ENCODE measurements at places on chromosomes 4 and X. TPM values are rescaled to one million over a fixed set of nuclear protein-coding genes. Genes with fewer than 3 reads are reported as not detected.

DNA sequence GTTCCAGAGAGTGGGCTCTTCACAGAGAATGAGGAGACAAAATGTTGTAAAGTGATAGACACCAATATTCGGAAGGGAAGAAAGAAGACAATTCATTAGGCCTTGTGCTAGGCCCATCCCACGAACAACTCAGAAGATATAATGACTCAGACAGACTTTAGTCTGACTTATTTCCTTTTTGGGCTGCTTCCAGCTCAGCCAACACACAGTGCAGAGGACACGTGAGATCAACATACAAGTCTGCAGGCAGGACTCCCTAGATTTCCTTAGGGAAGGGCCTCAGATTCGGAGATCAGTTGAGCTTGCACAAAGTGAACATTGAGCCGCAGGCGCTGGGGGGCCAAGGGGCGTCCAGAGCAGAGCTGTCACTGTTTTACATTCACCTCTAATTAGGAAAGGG is 290.7 kb upstream of the TENM3 start:
- no peaks in the 10 kb centered on the region for H3K4me1 ChIP-seq
- H3K27me3 ChIP-seq, result no peaks in the 10 kb centered on the region
- peak; percentile 31 for DNase-seq
- H3K27ac ChIP-seq, result no peak overlapping the region

GRCh38 chr4:54661686-54662085 is 3.9 kb downstream of the KIT start:
- DNase-seq, result peak; percentile 79
- peak overlapping the region; percentile 10 for H3K27ac ChIP-seq
- H3K36me3 ChIP-seq, result no peaks in the 10 kb centered on the region
- peaks cover 61% of the 10 kb centered on the region for H3K27me3 ChIP-seq
- H3K4me3 ChIP-seq, result no peak overlapping the region

ATP6AP1 gene
- total RNA-seq, result 94.0 TPM

GRCh38 chrX:39049975-39050374 is 248.7 kb downstream of the MID1IP1 start:
- no peaks in the 10 kb centered on the region for H3K27me3 ChIP-seq
- no peak for DNase-seq
- H3K27ac ChIP-seq, result no peak overlapping the region

PITX2 gene
- total RNA-seq, result 1.7 TPM

GRCh38 chrX:119028733-119029330 is 44.0 kb upstream of the CT47C1 start:
- no peak overlapping the region for H3K27ac ChIP-seq
- no peak for DNase-seq

CACNA1F gene
- not detected for total RNA-seq

CLDN34 gene
- total RNA-seq, result 0.66 TPM

CSAG2 gene
- total RNA-seq, result not detected

DNA sequence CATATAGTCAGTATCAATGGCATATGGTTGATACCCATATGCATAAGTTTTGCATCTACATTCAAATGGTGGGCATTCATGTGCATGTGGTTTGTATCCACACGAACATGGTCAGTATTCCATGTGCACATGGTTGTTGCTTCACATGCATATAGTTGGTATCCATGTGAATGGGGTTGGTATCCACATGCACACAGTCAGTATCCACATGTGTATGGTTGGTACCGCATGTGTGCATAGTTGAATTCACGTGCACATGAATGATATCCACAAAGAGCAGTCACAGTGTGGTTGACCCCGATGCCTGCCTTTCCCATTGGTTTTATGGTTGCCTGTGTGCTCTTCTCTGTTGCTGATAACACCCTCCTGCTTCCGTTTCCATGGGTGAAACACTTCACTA is 427.9 kb downstream of the STIM2 start:
- no peaks in the 10 kb centered on the region for H3K27me3 ChIP-seq
- no peaks in the 10 kb centered on the region for H3K4me1 ChIP-seq
- no peak for DNase-seq
- no peaks in the 10 kb centered on the region for H3K36me3 ChIP-seq
- no peak overlapping the region for H3K4me3 ChIP-seq

- no peaks in the 10 kb centered on the region for H3K27me3 ChIP-seq
- H3K4me3 ChIP-seq, result no peak overlapping the region
- no peak for DNase-seq
- H3K36me3 ChIP-seq, result no peaks in the 10 kb centered on the region
Observed at GRCh38 chr4:121784401-121784800, 16.7 kb upstream of the EXOSC9 start.

DNA sequence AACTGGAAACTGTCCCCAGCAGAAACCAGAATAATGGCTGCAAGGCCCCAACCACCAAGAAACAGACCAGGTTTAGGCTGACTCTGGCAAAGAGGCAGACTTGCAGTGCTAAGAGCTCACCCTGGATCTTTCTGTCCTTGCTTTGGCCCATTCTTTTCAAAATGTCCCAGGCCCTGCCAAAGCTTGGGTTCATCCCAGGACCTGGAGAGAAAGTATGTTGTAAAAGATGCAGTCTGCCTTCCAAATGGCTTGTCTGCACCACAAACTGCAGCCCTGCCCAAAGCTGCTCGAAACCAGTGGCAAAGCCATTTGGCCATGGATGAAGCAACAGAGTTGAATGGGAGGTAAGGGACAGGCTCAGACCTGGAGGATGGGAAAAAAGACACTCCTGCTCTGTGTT is 38.0 kb upstream of the LNX1 start:
- DNase-seq, result no peak
- no peak overlapping the region for H3K4me3 ChIP-seq

DNA sequence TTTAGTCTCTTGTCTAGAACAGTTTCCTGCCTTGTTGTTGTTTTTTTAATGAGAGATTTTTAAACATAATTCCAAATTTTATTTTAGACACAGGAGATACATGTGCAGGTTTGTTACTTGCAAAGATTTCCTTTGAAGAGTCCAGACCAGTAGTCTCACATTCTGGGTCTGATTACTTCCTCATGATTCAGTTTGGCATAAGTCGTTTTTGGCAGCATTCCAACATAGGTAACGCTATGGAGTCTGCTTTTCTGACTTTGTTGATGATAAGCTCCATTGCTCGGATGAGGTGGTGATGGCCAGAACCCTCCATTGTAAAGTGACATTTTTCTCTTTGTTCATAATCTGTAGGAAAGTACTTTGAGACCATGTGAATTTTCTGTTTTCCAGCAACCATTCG is 74.7 kb downstream of the CLCN4 start:
- peak; percentile 54 for DNase-seq
- H3K27me3 ChIP-seq, result no peaks in the 10 kb centered on the region
- H3K27ac ChIP-seq, result no peak overlapping the region
- H3K36me3 ChIP-seq, result no peaks in the 10 kb centered on the region
- no peak overlapping the region for H3K4me3 ChIP-seq

HPSE gene
- 9.1 TPM for total RNA-seq

CT45A3 gene
- not detected for total RNA-seq

DNA sequence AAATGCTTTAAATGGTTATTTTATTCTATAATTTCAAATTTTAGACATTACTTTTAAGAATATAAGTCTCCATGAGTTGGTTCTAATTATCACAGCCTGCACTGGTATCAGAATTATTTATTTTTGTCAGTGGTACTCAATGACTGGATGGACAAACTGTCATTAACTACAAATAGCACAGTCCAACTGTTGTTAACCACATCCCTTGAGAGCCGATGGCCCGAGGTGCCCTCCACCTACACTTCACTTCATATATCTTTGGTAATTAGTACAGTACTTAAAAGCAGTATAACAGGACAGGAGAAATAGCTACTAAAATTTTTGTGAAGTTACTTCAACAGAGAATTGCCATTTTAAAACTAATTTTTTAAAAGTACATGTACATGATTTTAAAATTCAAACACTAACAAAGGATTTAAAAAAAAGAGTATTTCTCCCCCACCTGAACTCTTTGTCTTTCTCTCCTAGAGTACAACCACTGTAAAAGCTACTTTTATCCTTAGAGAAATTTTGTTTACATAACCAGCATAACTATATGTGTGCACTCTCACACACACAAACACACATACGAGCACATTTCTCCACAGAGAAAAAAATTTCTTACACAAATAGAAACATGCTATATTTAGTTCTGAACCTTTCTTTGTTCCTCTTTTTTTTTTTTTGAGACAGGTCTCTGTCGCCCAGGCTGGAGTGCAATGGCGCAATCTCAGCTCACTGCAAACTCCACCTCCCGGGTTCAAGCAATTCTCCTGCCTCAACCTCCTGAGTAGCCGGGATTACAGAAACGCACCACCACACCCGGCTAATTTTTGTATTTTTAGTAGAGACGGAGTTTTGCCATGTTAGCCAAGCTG is 6.5 kb downstream of the TIFA start:
- H3K4me1 ChIP-seq, result no peaks in the 10 kb centered on the region
- no peaks in the 10 kb centered on the region for H3K27me3 ChIP-seq
- H3K36me3 ChIP-seq, result no peaks in the 10 kb centered on the region

GRCh38 chr4:169565606-169566005 is 46.8 kb downstream of the NEK1 start:
- no peak overlapping the region for H3K27ac ChIP-seq
- H3K27me3 ChIP-seq, result no peaks in the 10 kb centered on the region
- DNase-seq, result no peak
- no peaks in the 10 kb centered on the region for H3K4me1 ChIP-seq
- no peak overlapping the region for H3K4me3 ChIP-seq

GRCh38 chr4:171721937-171722336 is 91.3 kb upstream of the GALNTL6 start:
- H3K4me3 ChIP-seq, result no peak overlapping the region
- no peaks in the 10 kb centered on the region for H3K4me1 ChIP-seq
- no peaks in the 10 kb centered on the region for H3K36me3 ChIP-seq
- DNase-seq, result no peak

TKTL2 gene
- total RNA-seq, result not detected

STK26 gene
- total RNA-seq, result 47.4 TPM

DNA sequence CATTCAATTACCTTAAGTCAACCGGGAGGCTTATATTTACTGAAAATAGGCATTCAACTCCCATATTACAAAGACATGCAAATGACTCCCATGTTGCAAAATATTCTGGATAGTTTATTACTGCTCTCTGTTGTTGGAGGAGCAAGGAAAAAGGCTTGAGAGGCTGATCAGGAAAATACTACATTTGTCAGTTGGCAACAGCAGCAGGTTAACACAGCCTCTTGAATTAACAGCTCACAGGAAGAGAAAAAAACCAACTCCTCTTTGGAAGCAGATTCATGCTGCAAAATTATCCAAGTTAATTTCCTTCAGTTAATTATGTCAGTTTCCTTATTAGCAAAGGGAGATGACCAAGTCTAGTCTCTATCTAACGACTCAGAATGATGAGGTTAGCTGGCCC is 238.9 kb downstream of the MAML3 start:
- H3K36me3 ChIP-seq, result no peaks in the 10 kb centered on the region
- H3K4me3 ChIP-seq, result no peak overlapping the region
- no peaks in the 10 kb centered on the region for H3K27me3 ChIP-seq
- DNase-seq, result no peak
- H3K27ac ChIP-seq, result no peak overlapping the region

DNA sequence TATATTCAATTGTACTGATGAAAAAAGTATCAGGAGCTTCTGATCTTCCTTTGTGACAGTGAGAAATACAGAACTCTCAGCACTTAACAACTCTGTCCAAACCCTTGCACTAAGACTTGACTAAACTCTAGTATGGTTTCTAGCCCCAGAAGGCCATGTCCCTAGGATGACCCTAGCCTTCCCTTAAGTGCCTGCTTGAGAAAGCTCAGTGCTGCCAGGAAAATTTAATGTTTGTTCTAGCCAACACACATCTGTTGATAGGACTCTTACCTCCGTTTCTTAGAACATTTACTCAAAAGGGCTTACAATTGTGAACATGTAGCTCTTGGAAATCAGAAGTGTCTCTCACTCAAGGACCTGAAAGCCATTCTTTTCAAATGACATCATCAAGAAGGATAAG is 1055.2 kb upstream of the FTHL17 start:
- no peak for DNase-seq
- no peak overlapping the region for H3K4me3 ChIP-seq
- H3K27ac ChIP-seq, result no peak overlapping the region
- no peaks in the 10 kb centered on the region for H3K36me3 ChIP-seq
- H3K27me3 ChIP-seq, result no peaks in the 10 kb centered on the region

DNA sequence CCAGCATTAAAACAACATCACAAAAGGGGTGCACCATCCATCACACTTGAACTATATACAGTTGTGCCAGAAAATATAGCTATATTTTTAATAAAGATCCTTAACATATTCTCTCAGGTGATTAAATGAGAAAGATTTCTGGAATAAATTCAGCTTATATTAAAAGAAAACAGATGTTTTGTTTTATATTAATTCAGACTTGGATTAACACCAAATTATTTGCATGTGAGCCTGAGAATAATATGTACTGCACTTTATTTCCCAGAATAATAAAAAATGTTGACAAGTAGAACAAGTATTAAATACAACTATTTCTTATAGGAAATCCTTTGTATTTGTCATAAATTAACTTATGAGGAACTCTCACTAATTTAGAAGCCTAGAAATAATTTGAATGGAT is 1467.4 kb downstream of the RAPGEF2 start:
- H3K4me1 ChIP-seq, result no peaks in the 10 kb centered on the region
- DNase-seq, result no peak
- H3K36me3 ChIP-seq, result no peaks in the 10 kb centered on the region
- H3K27ac ChIP-seq, result no peak overlapping the region
- no peak overlapping the region for H3K4me3 ChIP-seq

GRCh38 chr4:94621491-94622080 is 136.2 kb upstream of the BMPR1B start:
- H3K36me3 ChIP-seq, result no peaks in the 10 kb centered on the region
- H3K4me3 ChIP-seq, result no peak overlapping the region
- H3K4me1 ChIP-seq, result peaks cover 4% of the 10 kb centered on the region
- H3K27me3 ChIP-seq, result no peaks in the 10 kb centered on the region
- DNase-seq, result peak; percentile 67
- H3K27ac ChIP-seq, result no peak overlapping the region

GRCh38 chr4:153987291-153987690 is 198.4 kb upstream of the SFRP2 start:
- no peaks in the 10 kb centered on the region for H3K27me3 ChIP-seq
- H3K4me3 ChIP-seq, result no peak overlapping the region
- H3K36me3 ChIP-seq, result no peaks in the 10 kb centered on the region
- H3K4me1 ChIP-seq, result no peaks in the 10 kb centered on the region

- H3K4me1 ChIP-seq, result no peaks in the 10 kb centered on the region
- H3K36me3 ChIP-seq, result no peaks in the 10 kb centered on the region
- no peak for DNase-seq
- no peak overlapping the region for H3K4me3 ChIP-seq
Observed at GRCh38 chr4:90584051-90584450, 456.9 kb downstream of the CCSER1 start.

- H3K4me1 ChIP-seq, result no peaks in the 10 kb centered on the region
- H3K36me3 ChIP-seq, result no peaks in the 10 kb centered on the region
- H3K27ac ChIP-seq, result no peak overlapping the region
- H3K27me3 ChIP-seq, result peaks cover 22% of the 10 kb centered on the region
- no peak for DNase-seq
Observed at GRCh38 chr4:1797861-1798579, 4.9 kb downstream of the FGFR3 start.

DNA sequence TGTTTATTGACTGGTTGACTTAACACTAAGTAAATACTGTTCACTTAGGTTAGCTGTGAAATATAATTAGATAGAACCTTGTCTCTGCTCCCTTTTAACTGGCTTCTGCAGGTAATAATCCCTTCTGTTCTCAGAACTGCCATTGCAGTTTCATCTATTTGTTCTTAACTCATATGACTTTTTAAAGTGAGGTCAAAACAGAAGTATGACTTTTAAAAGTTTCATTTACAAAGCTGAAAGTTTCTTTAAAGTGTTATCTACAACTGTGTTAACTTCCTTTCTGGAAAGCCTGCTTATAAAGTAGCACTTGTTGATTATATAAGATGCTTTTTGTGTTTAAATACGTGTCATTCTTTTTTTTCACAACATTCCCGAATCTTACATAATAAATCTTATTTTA is 127.4 kb downstream of the TET2 start:
- H3K27ac ChIP-seq, result no peak overlapping the region
- H3K4me1 ChIP-seq, result no peaks in the 10 kb centered on the region
- no peaks in the 10 kb centered on the region for H3K27me3 ChIP-seq
- DNase-seq, result no peak
- H3K36me3 ChIP-seq, result peaks cover 6% of the 10 kb centered on the region
- H3K4me3 ChIP-seq, result no peak overlapping the region

ATOH1 gene
- not detected for total RNA-seq
